Lower leg skin (tissue), 4 donors: ENCODE measurements at places on chromosomes 4 and X. TPM values are rescaled to one million over a fixed set of nuclear protein-coding genes. Genes with fewer than 3 reads are reported as not detected.

GRCh38 chrX:25810202-25810601 is 327.9 kb upstream of the MAGEB18 start:
- DNase-seq: no peak

DNA sequence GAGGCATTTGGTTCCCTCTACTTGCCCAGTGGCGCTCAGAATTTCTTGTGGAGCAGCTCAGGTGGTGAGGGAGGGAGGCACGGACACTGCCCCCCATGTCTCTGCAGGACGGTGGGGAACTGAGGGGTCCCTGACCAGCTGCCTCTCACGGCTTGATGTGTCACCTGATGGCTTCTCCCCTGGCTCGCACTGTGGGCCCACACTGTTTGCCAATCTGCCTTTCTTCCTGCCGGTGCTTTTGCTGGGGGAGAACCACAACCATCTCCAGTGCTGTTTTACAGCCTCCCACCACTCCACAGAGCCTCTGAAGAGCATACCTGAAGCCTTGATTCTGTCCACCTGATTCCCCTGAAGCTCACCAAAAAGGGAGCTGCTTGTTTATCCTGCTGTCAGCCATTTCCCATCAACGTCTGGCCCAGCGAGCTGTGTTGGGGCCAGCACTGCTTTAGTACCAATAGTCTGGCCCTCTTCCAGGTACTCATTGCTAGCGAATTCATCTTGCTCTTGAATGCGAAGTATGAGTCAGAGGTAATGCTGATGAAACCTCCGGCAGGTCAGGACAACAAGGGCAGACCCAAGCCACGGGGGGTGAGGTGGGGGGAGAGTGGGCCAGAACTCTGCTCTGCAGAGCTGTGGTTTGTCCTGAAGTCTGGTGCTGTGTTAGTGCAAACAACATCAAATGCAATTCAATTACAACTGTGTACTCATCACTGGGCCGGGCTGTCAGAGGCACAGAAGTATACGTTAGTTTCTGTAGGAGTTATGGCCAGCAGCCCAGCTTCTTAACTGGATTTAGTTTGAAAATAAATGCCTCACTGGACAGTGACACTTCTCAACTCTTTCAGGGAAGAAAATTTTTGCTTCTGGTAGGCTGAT is 208.3 kb upstream of the JADE1 start:
- DNase-seq: peak; percentile 62

DNA sequence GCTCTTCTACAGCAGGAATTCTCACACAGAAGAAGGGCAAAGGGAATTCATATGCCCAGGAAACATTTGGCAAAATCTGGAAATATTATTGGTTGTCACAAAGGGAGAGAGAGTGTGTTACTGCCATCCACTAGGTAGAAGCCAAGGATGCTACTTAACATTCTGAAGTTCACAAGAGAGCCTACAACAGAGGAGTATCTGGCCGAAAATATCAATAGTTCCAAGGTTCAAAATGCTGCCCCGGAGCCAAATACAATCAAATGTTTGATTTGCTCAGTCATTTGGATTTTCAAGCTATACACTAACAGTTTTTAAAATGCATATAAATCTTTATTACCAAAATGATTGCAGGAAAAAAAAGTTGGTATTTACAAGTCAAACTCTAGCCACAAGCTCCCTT is 18.8 kb downstream of the OTUD4 start:
- no peak for DNase-seq

DNA sequence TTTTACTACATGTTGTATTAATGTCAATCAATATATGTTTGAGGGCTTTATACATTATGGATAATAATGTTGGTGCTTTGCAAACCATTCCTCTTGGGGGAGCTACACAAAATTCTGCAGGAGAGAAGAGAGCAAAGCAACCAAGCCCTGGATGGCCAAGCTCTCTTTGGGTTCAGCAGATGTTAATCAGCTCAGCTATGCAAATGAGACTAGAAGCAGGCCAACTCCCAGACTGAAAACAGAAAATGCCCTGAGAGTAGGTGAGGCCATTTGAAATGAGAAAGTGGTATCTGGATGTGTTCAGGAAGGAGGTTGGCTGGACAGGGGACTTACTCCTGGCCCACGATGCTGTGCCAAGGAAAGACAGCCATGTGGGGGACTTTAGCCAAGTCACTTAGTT is 387.0 kb downstream of the BCOR start:
- no peak for DNase-seq

OTC gene
- not detected for total RNA-seq
